ENCODE measurements at places on chromosomes 7 and 10.

- no peak for DNase-seq
Measured at GRCh38 chr10:17835688-17836087, 26.5 kb downstream of the MRC1 start.

DNA sequence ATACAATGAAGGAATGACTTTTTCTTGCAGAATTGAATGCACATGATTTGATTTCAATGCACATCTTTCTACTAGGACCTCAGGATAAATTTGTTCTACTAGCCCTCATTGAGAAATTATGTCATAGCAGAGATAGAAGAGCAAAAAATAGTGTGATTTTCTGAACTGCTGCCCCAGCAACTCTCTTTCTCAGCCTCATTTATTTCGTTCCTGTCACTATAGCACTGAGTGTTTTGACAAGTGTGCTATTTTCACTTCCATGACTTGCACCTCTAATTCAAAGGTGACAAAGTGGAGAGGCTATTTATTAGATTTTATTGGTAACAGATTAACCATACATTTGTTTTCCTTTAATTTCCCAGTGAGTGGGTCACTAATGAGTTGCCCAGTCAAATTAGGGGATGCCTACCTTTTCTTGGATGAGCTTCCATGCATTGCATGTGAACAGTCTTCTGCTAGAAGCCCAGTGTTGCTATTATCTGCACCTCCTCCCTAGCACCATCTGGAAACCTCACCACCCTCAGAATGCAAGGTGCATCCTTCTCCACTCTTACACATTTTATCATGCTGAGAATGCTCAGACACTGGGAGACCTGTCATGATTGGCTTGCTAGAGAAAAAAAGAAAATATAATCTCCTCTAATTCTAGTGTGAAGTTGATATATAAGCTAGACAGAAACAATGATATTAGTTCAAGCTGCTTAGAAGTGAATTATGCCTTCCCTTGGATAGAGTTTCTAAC is 119.6 kb upstream of the CTTNBP2 start:
- DNase-seq: no peak

- no peak for DNase-seq
Measured at GRCh38 chr7:129367349-129367699, 66.9 kb upstream of the STRIP2 start.

DNA sequence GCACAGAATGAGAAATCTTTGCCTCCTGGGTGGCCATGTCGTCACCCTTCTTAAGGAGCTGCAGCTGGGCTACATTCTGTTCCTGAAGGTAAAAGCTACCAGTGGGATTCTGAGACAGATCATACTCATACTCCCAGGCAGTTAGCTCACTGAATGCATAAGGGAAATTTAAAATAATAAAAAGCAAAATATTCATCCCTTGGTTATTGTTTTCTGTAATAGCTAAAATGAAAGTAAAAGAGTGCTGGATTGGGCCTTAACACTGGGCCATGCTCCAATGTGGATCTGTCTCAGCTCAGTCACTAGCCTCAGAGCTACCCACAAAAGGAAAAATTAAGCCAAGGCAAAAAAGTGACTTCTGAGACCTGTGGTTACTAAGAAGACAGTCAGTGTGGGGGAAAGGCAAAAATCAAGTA is 8.9 kb upstream of the DYNC2I1 start:
- DNase-seq: no peak

Measured in NCI-H1436 treated with DMSO at 0.1 percent for 48 hours (cell line).